CD4-positive, alpha-beta T cell treated with Interleukin-1 beta for 1 hour (primary cell): ENCODE measurements at places on chromosomes 7 and 10.

DNA sequence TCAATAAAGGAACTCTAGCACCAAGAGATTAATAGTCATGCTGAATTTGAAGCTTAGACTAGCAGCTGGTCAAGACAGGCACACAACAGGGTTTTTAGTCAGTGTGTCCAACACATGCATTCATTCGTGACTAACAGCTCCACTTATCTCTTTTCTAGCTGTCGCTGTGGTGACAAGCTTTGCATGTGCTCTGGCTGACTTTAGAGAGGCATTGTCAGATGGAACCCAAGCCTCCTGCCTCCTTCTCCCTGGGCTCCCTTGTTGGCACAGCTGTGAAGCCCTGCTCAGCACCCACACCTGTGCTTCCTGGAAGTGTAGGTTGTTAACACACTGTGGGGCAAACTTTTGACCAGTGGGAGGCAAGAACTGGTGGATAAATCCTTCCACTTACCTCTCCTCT lies 9.8 kb upstream of the AGK start:
- DNase-seq = no peak

DNA sequence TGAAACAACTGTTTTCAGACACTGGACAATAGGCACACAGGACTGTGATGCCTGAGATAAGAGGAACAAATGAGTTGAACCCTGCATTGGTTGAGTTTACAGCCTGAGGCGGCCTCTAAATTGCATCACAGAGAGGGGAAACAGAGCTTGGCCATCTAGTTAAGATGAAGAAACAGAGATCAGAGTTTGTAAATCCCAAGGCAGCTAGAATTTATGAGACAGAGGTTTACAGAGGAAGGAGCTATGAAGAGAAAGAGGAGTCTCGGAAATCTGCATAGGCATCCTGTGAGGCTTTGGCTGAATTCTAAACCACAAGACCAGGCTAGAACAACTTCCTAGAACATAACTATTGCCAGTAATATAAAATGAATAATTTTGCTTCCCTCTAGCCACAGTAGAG lies 41.0 kb upstream of the OIT3 start:
- no peak for DNase-seq

- no peak for DNase-seq
Measured at GRCh38 chr7:15839416-15840100, 153.1 kb upstream of the MEOX2 start.

GRCh38 chr10:154348-154747 lies 19.1 kb downstream of the ZMYND11 start:
- no peak for DNase-seq

GRCh38 chr7:333393-333764 lies 43.4 kb downstream of the FOXL3 start:
- DNase-seq = no peak
